Hematopoietic multipotent progenitor cell (in vitro differentiated cells): ENCODE measurements at places on chromosomes 12 and 14. TPM values are rescaled to one million over a fixed set of nuclear protein-coding genes. Genes with fewer than 3 reads are reported as not detected.
A peak's percentile ranks its signal among the peaks of the same experiment; 100 is the strongest.

The METAP2 gene
- total RNA-seq = 20.5 TPM

DNA sequence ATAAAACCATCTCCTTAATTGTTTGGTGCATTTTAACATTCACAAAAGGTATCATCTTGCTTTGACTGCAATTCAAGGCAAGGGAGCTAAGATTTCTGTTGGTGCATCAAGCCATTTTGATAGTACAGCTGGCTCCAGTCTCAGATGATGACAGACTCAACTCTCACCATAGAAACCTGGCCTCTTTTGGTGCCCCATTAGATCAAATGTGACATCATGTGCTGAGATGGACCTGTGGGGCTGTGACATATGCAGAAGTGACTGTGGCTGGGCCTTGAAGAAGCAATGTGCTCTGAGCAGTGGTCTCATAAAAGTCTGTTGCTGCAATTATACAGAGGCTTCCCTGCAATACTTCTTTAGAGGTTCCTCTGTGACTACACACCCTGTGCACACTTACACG, 88.4 kb downstream of the SLC2A13 start:
- DNase-seq = no peak

The ACIN1 gene
- 77.3 TPM for total RNA-seq

DNA sequence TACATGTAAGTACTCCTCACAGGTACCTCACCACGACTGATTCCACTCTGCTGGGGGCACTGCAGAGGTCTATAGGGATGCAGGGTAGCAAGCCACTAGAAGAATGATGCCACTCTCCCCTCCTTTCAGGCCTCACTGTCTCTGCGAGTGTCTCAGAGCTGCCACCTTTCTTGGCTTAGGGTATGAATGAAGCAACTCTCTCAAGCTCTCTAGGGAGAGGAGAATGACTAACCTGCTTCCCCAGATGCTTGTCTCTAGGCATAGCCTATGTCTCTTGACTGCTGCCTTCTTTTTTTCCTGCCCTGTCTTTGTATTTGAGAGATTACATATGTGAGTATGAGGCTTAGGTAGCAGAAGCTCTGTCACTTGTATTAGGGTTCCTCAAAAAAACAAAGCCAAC, 566.5 kb upstream of the ATP2B1 start:
- DNase-seq = no peak

The UNC79 gene
- total RNA-seq = under 0.01 TPM

- no peak for DNase-seq
Observed at GRCh38 chr12:122834104-122834920, 945 bp upstream of the HIP1R start.

DNA sequence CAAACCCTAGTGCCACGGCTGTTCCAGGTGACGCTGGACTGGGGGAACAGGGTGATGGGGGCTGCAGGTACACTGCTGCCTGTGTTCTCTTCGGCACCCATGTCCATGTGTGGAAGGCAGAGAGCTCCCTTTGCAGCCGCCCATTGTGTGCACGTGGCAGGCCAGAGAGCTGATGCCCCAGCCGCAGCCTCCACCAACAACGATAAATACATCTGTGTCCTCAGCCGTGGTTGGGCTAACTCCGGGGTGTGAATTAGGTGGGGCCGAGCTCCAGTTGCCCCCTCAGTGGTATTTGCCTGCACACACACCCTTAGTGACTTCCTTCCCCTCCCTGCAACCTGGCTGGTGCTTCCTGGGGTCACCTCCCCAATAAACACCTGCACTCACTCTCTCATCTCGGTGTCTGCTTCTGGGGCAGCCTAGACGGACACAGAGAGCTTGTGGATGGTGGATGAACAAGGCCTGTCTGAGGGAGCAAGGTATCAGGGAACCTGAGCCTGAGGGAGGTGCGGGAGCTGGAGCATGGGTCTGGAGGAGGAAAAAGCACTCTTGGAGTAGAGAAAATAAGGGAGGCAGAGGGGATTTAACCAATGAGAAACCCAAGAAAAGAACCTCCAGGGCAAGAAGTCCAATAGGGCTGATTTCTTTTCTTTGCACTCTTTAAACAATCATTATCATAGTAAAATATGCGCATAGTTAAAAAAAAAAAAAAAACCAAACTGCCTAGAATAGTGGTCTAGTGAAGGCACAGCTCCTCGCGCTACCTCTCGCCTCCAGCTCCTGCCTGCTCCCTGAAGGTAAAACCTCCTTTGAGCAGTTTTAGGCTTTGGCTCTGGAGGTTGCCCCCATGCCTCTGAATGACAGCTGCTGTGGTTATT, 112.6 kb downstream of the ZNF664 start:
- no peak for DNase-seq

- DNase-seq = no peak
Observed at GRCh38 chr12:29053567-29053966, 95.5 kb upstream of the FAR2 start.

DNA sequence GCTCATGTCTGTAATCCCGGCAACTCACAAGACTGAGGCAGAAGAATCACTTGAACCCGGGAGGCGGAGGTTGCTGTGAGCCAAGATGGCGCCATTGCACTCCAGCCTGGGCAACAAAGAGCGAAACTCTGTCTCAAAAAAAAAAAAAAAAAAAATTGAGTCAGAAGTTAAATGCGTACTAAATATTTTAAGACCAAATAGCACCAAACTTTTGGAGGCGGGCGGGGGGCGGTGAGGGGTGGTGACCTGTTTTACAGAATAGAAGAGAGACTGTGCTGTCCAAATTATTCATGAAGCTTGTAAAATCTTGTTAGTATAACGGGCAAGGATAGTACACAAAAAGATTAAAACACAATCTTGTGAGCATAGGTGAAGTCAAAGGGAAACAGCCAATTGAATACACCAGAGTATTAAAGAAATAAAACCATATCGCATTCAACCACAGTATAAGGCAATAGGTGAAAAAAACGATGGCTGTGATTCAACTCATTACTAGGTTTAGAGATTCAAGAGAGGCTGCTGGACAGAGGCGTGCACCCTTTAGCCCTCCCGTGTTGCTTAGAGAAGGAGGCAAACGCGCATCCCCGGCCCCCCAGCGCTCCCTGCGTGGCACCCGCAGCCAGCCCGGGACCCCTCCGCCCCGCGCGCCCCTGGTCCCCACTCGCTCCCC, 571 bp downstream of the ZNF891 start:
- DNase-seq = no peak

DNA sequence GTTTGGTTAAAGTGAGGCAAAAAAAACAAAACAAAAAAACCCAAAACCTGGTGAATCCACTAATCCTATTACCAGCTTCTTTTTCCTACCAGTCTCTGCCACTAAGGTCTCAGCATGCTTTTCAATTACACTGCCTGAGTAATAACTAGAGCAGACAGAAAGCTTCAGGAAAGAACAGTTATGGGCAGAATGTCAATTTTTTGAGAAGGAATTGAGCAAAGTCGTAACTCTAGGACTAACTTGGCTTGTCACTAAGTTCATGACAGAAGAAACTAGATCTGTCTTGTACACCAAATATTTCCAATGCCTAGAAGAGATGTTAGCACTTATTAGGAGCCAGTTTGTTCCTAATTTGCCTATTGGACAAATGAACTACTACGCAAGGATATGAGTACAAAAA, 148.8 kb upstream of the CNOT2 start:
- DNase-seq = no peak

The CELA1 gene
- total RNA-seq = not detected

The PTPRQ gene
- total RNA-seq = not detected

The CHPT1 gene
- total RNA-seq = 23.4 TPM

The INHBE gene
- not detected for total RNA-seq

- peak; percentile 74 for DNase-seq
Observed at GRCh38 chr14:100317912-100318808, 5.0 kb upstream of the SLC25A47 start.

The OTOGL gene
- total RNA-seq = under 0.01 TPM

GRCh38 chr14:49550286-49551184, 35.6 kb downstream of the RPS29 start:
- DNase-seq = no peak

DNA sequence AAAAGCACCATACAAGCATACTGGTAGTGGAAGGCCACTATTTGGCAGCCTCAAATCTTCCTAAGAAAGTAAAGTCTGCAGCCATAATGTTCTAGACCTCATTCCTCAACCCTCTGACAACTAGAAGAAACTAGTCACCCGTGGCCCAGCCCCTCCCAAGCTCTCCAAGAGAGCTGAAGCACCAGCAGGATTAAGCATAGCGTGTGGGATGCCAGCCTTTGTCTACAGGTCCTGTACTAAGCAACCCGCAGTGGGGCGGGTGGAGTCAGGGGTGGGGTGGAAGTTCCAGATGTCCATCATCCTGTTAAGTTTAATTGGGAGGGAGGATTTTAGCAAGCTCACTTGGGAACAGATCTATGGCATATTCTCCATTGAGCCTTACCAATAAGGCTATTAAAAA, 14.2 kb downstream of the SLC11A2 start:
- no peak for DNase-seq

The RTN1 gene
- total RNA-seq = 0.54 TPM

DNA sequence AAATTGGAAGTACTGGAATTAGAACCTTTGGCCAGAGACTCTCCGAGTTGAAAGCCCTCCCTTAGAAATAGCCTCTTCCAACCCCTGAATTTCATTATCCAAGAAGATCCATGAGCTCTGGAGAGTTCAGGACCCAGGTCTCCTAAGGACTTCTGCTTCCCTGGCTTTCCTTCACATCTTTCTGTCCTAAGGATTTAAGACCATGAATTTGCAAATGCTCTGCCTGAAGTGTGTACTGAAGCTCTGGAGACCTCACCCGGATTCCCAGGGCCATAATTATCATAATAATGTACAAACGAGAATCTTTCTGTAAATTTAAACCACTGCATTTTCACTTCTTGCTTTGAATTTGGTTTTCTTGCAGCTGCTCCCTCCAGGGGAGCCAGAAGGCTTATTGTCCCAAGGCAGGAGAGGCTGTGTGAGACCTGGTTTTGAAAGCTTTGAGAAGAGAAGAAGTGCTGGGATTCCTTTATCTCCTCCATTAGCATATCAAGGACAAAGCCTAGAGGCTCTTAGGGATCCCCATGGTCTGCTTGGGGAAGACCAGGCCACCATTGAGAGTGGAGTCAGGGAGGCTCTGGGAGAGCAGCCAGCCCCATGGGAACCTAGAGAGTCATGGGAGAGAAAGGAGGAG, 41.1 kb downstream of the GLRX5 start:
- DNase-seq = no peak

DNA sequence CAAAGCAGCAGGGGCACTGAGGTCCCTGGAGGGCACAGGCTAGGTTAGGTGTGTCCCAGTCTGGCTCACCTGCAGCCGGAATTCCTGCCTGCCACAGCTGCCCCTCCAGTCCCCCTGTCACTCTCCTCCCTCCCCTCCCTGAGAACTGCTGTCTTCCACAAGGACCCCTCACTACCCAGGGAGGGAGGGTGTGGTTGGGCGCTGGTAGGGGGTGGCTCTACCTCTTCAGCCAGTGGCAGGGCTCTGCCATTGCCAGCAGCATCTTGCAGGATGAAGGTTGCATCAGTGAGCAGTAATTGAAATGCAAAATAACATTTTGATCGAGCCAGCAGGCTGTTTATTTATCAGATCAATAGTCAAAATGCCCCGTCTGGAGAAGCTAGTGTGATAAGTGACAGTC, 45.7 kb downstream of the ESRRB start:
- DNase-seq = no peak

DNA sequence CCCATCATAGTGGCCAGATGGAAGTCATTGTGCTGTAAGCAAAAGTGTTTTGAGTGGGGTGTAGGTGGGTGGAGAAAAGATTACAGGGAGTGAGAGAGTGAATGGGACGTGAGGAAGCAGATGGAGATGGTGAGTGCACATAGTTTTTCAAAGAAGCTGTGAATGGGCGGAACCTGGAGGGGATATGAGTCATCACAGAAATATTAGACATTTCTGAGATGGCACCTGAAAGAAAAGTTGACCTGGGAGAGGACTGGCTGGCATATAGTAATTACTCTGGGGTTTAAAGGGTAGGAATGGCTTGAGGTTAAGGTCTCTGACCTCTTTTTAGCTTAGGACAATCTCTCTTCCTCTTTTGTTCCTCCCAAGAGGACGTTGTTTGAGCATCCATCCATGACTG, 50.5 kb downstream of the ANO4 start:
- no peak for DNase-seq

DNA sequence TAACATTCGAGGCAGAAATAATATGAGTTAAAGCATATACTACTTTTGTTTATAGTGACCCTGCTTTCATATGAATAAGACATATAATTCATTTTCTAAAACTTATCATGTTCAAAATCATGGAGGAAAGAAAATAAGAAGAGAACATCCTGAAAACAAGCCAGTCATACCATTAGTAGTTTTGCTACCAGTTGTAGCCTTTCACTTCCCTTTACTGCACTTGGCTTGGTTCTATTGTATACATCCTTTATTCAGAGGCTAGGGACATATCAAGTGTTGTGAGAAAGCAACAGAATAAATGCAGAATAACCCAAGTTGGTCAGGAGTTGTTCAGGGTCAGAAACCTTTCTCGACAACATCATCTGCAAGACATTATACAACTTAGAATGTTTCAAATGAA, 598.7 kb downstream of the SOX5 start:
- DNase-seq = no peak

DNA sequence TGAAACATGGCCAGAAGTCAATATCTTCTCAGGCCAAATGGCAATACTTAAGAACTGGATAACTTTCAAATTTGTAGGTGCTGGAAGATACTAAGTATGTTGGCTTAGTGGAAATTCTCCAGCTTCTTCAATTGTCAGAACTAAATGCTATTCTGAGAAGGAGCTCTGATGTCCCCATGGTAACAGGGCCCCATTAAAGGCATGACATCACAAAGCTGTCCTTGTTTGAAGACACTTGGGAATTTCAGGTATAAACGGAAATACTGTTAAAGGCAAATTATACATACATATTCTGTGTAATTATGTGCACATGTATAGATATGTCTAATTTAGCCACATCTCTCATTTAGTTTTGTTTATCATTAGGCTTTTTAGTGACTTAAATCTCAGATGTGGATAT, 210.0 kb upstream of the SEL1L start:
- DNase-seq = no peak

DNA sequence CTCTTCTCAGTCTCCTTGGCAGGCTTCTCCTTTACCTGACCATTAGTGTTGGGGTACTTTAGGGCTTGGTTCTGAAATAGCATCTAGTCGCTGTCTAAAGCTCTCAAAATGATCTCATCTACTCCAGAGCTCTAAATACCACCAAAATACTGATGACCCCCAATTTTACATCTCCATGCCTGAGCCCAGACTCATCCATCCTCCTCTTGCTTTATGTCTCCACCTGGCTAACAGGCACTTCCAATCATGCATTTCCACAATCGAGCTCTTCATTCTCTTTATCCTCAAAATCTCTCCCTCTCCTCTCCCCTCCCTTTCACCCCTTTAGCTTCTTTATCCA, 40.5 kb upstream of the PTGR2 start:
- no peak for DNase-seq

DNA sequence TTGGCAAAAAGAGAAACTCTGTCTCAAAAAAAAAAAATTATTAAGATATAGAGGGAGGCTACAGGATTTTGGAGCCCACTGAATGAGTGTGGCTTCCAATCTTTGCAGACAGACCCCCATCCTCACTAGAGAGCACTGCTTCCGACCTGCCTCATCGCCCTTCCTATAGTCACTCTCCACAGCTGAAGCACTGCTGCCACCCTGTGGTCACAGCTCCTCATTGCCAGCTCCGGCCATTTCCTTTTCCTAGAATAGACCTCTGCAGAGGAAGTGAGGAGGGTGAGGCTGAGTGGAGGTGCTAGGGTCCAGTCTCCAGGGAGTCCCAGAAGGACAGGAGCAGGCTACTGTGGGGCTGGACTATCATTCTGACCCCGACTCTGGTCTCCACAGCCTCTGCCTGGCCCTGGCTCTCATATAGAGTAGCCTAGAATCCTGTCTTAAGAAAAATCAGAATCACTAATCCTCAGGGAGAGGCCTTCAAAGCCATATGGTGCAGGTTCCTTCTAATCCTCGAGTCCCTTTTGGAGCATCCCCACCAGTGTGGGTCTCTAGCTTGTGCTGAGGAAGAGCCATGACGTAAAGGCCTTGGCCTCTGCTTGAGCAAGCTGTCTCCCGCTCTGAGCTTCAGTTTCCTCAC, 1.4 kb upstream of the NPFF start:
- peak; percentile 60 for DNase-seq
